Cardiac septum (tissue), 1 donor: ENCODE measurements at places on chromosomes 4 and X. TPM values are rescaled to one million over a fixed set of nuclear protein-coding genes. Genes with fewer than 3 reads are reported as not detected.

- DNase-seq, result no peak
Observed at GRCh38 chr4:38703635-38704034, 39.6 kb downstream of the KLF3 start.

DNA sequence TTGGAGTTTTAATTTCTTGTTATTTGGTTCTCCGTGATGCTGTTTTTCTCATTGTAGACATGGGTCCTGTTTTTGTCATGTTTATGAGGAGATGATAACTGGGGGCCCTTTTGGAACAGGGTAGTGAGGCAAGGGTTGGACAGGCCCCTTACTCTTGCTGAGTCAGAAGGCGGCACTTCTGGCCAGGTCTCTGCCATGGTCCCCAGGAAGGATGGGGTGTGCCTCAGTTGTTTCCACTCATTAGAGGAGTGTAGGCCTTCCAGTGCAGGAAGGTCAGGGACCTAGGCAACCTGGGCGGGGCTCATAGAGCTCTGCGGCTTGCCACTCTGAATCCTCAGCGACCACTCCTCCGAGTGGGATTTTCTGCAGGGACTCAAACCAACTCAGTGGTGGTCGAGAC, 68.2 kb downstream of the NELFA start:
- DNase-seq, result no peak

TRAM1L1 gene
- 0.78 TPM for total RNA-seq

WAS gene
- 2.8 TPM for total RNA-seq

GRCh38 chr4:130359542-130359941, 1263.6 kb downstream of the C4orf33 start:
- no peak for DNase-seq

GRCh38 chr4:130760246-130760645, 1664.3 kb downstream of the C4orf33 start:
- DNase-seq, result no peak

DNA sequence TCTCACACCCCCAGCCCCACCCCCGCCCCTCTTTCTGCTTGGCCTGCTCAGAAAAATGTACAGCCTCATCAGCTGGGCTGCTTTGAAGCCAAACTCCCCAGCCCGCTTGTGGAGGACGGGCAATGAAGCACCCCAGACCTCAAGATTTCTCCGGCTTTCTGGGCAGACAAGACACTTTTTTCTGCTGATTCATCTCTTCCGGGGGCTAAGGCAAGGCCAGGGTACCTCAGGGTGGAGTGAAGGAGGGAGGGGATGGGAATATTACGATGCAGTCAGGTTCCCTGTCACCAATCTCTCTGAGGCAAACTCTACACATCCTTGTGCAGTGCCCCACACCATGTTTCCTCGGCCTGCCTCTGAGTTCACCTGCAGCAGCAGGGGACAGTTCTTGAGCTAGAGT, 66.9 kb upstream of the ATP6AP2 start:
- DNase-seq, result no peak

- no peak for DNase-seq
Observed at GRCh38 chrX:132665676-132666075, 176.8 kb upstream of the MBNL3 start.

DNA sequence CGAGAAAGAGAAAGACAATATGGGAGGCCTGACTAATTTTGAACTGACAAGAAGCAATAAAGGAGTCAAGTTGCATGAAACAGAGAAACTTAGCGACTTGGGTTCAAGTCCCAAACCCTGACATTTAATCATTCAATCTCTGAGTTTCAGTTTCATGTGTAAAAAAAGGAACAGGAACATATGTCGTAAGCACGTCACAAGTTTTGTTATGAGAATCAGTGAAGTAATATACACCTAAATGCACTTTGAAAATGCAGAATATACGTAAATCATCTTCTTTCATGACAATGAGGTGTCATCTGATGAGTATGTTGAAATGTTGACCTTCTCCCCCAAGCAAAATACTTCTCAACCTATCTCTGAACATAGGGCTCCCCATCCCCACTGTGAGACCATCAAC, 10.4 kb downstream of the ACOT9 start:
- DNase-seq, result no peak

NUDT10 gene
- total RNA-seq, result 0.35 TPM

SMIM10 gene
- 4.9 TPM for total RNA-seq

CSAG3 gene
- total RNA-seq, result not detected
